ENCODE measurements at places on chromosomes 4 and X.

GRCh38 chr4:78648640-78649363, 97.2 kb downstream of the ANXA3 start:
- no peaks in the 10 kb centered on the region for H3K36me3 ChIP-seq
- no peak overlapping the region for H3K4me3 ChIP-seq
- no peaks in the 10 kb centered on the region for H3K27me3 ChIP-seq

DNA sequence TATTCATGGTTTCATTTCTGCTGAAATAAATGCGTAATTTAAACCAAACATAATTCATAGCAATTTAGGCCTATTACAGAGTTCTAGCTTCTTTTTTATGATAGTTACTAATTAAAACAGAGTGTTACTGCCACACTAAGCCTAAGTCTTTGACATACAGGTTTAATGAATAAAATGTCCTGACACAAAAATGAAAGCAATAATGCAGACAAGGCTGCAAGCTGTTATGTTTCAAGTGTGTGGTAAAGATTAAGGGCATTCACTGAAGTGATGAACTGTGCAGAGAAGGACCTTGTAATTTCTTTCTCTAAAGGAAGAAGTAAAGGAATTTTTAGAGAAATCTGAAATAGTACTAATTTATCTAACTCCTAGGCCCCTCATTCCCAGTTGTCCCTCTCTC, 2.9 kb downstream of the NDNF start:
- peaks cover 6% of the 10 kb centered on the region for H3K4me1 ChIP-seq
- no peak overlapping the region for H3K4me3 ChIP-seq
- DNase-seq: no peak
- H3K36me3 ChIP-seq: no peaks in the 10 kb centered on the region
- H3K27me3 ChIP-seq: peaks cover 5% of the 10 kb centered on the region
- H3K27ac ChIP-seq: no peak overlapping the region

- no peaks in the 10 kb centered on the region for H3K36me3 ChIP-seq
- no peak overlapping the region for H3K4me3 ChIP-seq
- no peak overlapping the region for H3K27ac ChIP-seq
- no peaks in the 10 kb centered on the region for H3K27me3 ChIP-seq
Measured at GRCh38 chr4:54473798-54474197, 184.0 kb upstream of the KIT start.

GRCh38 chrX:68868316-68868715, 39.5 kb downstream of the EFNB1 start:
- DNase-seq: peak; percentile 37
- H3K36me3 ChIP-seq: no peaks in the 10 kb centered on the region
- no peak overlapping the region for H3K4me3 ChIP-seq
- no peak overlapping the region for H3K27ac ChIP-seq
- no peaks in the 10 kb centered on the region for H3K4me1 ChIP-seq
- no peaks in the 10 kb centered on the region for H3K27me3 ChIP-seq

- H3K27me3 ChIP-seq: no peaks in the 10 kb centered on the region
- H3K27ac ChIP-seq: no peak overlapping the region
- DNase-seq: no peak
- H3K36me3 ChIP-seq: no peaks in the 10 kb centered on the region
- no peak overlapping the region for H3K4me3 ChIP-seq
Measured at GRCh38 chr4:67080046-67080557, 465.2 kb downstream of the CENPC start.

DNA sequence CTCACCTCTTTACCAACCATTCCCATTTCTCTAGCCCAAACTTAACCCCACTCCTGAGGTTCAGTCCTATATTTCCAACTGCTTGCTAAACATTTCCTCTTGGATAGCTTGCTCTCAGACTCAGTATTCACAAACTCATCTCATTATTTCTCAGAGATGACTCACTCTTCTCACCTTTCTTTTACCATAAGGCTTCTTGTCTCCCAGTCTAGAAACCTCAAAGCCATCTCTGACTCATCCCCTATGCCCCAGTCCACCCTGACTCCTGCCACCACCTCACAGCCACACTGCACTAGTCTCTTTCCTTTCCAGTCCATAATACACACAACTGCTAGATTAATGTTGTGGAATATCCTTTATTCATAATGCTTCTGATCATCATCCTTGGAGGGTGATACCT, 4.8 kb downstream of the FRMPD3 start:
- no peak for DNase-seq
- H3K4me1 ChIP-seq: peaks cover 3% of the 10 kb centered on the region
- no peaks in the 10 kb centered on the region for H3K27me3 ChIP-seq

- H3K27me3 ChIP-seq: no peaks in the 10 kb centered on the region
- H3K4me1 ChIP-seq: no peaks in the 10 kb centered on the region
- H3K27ac ChIP-seq: no peak overlapping the region
- no peak for DNase-seq
- no peak overlapping the region for H3K4me3 ChIP-seq
Measured at GRCh38 chr4:74897386-74897785, 35.5 kb upstream of the PARM1 start.

DNA sequence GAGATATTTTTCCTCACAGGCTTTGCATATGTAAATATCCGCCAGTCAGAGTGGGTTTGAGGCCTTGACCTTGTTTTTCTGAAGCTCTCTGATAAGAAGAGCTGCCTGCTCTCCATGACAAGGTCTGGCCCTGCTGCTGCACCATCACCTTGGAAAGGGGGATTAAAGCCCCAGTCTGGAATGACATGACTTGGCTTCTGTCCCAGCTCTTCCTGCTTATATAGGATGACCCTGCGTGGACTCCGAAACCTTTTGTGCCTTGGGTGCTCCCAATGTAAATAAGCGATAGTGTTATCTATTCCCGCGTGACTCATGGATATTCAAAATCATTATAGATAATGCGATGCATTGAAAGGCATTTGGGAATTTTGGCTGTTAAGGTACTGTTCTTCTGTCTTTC, 139.3 kb downstream of the BMPR1B start:
- peak overlapping the region; percentile 8 for H3K27ac ChIP-seq
- peaks cover 11% of the 10 kb centered on the region for H3K4me1 ChIP-seq
- H3K4me3 ChIP-seq: no peak overlapping the region

- H3K27me3 ChIP-seq: no peaks in the 10 kb centered on the region
- no peak overlapping the region for H3K27ac ChIP-seq
- peaks cover 2% of the 10 kb centered on the region for H3K36me3 ChIP-seq
- no peaks in the 10 kb centered on the region for H3K4me1 ChIP-seq
- no peak overlapping the region for H3K4me3 ChIP-seq
- DNase-seq: no peak
Measured at GRCh38 chrX:123728016-123728415, 4.8 kb downstream of the THOC2 start.

DNA sequence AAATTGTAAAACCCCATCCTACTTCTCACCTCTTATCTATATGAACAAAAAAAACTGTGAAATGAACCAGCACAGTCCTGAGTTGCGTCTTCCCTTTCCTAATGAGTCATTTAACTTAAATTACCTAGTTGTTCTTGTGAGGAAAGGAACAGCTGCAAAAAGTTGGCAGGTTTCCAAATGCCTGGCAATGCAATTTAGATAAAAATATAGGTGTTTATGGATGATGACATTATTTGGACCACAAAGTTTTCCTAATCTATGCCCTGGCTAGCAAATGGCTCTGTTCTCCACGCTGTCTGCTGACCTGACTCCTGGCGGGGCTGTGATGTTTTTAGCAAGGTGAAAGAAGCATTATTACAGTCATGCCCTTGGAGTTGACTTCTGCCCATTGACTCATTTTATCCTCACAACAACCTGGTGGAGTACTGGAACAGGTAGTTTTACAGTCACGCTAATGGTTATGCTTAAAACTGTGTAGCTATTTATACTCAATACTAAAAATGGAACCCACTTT, 29.8 kb upstream of the RELL1 start:
- H3K36me3 ChIP-seq: no peaks in the 10 kb centered on the region
- DNase-seq: no peak
- no peak overlapping the region for H3K27ac ChIP-seq

DNA sequence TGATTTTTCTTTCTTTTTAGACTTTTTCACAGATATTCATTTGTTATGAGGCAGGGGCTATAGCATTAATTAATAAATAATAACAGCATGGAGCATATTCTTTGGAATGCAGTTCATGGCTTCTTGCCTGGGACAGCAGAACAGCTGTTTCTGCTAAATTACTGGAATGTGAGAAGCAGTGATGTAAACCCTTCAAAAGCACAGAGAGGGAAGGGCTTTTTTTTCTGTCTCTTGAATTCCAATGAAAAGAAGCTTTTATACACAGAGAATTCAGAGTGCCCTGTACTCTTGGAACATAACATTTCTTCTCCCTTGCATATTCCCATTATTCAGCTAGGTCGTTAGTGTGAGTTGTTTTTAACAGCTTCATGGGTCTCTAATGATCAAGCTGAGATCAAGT, 28.5 kb upstream of the ANK2 start:
- H3K27me3 ChIP-seq: no peaks in the 10 kb centered on the region
- H3K4me3 ChIP-seq: no peak overlapping the region
- no peak for DNase-seq
- H3K27ac ChIP-seq: no peak overlapping the region
- H3K4me1 ChIP-seq: no peaks in the 10 kb centered on the region

DNA sequence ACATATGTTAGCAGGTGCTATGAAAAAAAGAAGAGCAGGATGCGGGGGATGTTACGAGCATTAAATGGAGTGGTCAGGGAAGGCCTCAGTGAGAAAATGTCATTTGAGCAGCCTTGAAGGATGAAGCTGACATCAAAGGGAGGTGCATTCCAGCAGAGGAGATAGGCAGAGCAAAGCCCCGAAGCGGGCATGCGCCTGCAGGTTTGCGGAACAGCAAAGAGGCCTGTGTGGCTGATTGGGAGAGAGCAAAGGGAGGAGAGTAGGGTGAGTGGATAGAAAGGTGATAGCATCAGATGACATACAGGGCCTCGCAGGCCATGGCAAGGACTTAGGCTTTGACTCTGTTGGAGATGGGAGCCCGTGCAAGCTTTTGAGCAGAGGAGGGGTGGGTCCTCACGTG, 95.4 kb upstream of the GPR50 start:
- H3K27ac ChIP-seq: no peak overlapping the region
- no peak for DNase-seq
- H3K4me3 ChIP-seq: no peak overlapping the region

- H3K27ac ChIP-seq: no peak overlapping the region
- H3K36me3 ChIP-seq: no peaks in the 10 kb centered on the region
- H3K4me3 ChIP-seq: no peak overlapping the region
- no peaks in the 10 kb centered on the region for H3K27me3 ChIP-seq
- H3K4me1 ChIP-seq: no peaks in the 10 kb centered on the region
Measured at GRCh38 chrX:132467026-132467425, 21.8 kb downstream of the MBNL3 start.

DNA sequence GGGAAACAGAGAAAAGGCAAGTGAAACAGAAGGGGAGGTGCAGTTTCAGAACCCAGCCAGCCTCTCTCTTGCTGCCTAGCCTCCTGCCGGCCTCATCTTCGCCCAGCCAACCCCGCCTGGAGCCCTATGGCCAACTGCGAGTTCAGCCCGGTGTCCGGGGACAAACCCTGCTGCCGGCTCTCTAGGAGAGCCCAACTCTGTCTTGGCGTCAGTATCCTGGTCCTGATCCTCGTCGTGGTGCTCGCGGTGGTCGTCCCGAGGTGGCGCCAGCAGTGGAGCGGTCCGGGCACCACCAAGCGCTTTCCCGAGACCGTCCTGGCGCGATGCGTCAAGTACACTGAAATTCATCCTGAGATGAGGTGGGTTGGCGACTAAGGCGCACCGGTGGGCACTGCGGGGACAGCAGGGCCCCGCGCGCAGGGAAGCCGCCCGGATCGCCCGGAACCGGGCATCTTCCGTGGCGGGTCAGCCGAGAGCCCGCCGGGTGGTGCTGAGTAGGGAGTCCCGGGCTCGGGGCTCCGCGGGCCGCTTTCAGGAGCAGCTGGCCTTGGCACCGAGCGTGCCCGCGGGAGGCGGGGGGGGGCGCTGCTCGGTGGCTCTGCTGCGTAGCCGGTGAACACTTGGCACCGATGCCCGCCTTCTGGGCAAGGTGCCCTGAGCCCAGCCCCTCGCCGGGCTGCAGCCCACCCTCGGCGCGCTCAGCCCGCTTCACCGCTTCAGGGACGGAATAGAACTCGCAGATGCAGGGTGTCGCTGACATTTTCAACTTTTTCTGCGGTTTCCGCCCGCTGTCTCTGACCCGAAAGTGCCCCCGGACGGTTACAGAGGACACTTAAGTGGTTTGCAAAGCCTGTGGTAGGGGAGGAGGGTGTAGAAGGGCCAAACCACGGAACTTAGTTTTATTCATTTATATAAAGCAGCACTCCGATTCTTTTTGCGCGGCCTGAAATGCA, at the start of gene CD38:
Gene CD38, plus strand, starts transcription at position 40 of the 953 bp plus-strand sequence. Its CDS starts 87 bp downstream, at position 127.
- H3K4me1 ChIP-seq: no peaks in the 10 kb centered on the region
- H3K4me3 ChIP-seq: peak within 1 kb of the TSS; percentile 33
- H3K27me3 ChIP-seq: peaks cover 82% of the 10 kb centered on the region
- no peak within 1 kb of the TSS for H3K27ac ChIP-seq
- DNase-seq: peak; percentile 29

- no peaks in the 10 kb centered on the region for H3K36me3 ChIP-seq
- no peak for DNase-seq
- no peak overlapping the region for H3K4me3 ChIP-seq
- no peaks in the 10 kb centered on the region for H3K4me1 ChIP-seq
- no peaks in the 10 kb centered on the region for H3K27me3 ChIP-seq
Measured at GRCh38 chrX:118550792-118551191, 55.2 kb downstream of the DOCK11 start.

DNA sequence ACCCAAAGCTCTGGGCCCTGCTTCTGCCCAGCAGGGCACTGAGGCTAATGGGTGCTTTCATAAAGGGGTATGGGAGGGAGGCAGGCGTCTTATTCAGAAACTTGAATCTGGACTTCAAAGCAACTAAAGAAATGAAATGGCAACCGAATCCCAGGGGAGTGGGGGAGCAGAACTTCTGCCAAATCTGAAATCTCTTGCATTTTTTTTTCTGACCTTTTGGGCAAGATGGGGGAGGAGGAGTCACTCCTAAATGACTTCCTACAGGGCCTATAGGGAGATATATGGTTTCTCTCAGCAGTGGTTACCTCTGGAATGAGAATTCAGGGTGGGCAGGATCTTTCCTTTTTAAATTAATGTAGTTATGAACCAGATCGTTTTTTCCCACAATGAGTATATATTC, 30.6 kb upstream of the KIAA1210 start:
- H3K4me1 ChIP-seq: no peaks in the 10 kb centered on the region
- no peak overlapping the region for H3K27ac ChIP-seq
- DNase-seq: peak; percentile 26
- H3K36me3 ChIP-seq: no peaks in the 10 kb centered on the region

DNA sequence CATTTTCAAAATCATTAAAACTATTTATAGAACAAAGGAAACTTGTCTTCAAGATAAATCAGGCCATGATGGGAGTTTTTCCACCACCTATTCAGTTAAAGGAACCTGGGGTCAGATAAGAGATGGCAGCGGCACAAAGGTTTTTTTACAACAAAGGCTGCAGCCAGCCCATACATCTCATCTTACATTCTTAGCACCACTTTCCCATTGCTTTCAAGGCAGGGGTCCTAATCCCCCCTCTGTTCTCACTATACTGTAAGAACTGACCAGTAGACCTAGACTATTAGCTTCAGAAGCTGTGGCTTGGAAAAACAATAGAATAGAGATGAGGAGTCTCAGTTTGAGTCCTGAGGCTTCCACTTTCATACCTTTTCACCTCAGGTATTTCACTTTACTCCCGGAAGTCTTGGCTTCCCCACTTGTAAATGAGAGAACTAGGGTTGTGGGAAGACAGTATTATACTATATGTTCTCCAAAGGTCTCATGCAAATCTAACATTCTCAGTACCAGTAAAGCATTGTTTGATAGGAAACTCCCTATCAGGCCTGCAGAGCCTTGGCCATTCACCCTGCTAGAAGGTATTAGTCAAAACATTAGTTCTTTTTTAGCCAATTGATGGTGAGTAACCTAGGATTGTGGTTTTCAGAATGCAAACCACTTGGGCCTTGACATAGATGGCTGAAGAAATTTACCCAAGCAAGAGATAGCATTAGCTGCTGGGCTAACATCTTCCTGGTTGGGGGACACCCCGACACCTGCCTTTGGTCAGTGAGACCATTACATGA, 182.9 kb upstream of the PBDC1 start:
- no peaks in the 10 kb centered on the region for H3K27me3 ChIP-seq
- no peak overlapping the region for H3K4me3 ChIP-seq
- no peak for DNase-seq
- H3K27ac ChIP-seq: no peak overlapping the region

Data from cardiac muscle cell (in vitro differentiated cells and primary cell).